ENCODE measurements at places on chromosomes 16 and 17.

GRCh38 chr17:38326996-38327792, 16.6 kb downstream of the GPR179 start:
- DNase-seq: no peak

DNA sequence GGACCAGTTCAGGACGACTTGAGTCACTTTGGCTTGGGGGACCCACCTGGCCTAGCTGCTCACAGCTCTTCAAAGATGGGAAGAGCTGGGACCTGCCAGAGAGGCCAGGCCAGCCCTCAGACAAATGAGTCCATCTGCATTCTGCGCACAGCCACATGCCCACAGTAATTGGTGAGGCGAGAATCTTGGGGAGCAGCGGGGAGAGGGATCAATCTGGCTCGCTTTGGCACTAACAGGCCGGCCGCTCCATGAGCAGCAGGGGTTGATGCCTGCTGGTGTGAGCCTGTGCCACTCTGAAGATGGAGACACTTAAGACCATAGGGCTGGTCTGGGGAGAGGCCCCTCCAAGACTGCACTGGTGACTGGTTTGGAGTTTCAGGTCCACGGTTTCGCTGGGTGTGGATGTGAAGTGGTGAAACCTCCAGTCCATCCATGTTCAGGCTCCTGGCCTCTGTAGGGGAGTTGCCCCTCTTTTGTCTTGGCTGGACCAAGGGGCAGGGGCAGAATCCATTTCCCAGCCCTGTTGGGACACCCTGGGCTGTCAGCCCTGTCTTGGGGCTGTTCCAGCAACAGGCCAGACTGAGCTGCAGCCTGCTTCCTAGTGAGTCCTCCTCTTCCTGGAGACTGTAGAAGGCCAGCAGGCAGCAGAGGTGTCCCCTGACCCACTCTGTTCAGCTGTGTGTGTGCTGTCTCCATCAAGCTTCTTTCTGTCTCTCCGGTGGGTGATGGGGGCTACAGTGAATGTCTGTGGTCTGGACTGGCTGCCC, 7.3 kb downstream of the CTRL start:
- no peak for DNase-seq

DNA sequence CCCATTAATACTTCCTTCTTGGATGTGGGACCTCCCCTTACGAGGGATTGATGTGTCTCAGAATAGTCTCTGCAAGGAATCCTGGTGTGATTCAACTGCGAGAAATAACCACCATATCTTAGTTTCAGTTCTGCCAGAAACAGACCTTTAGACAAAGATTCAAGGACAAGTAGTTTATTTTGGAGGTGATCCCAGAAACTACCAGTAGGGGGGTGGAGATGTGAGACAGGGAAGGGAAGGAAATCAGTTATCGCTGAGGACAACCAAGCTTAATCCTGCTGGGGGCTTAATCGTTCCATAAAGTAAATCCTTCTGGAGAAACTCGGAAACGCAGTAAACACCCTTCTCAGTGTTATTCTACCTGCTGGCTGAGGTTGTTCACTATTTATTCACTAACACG, 5.0 kb upstream of the SDR42E1 start:
- DNase-seq: no peak

DNA sequence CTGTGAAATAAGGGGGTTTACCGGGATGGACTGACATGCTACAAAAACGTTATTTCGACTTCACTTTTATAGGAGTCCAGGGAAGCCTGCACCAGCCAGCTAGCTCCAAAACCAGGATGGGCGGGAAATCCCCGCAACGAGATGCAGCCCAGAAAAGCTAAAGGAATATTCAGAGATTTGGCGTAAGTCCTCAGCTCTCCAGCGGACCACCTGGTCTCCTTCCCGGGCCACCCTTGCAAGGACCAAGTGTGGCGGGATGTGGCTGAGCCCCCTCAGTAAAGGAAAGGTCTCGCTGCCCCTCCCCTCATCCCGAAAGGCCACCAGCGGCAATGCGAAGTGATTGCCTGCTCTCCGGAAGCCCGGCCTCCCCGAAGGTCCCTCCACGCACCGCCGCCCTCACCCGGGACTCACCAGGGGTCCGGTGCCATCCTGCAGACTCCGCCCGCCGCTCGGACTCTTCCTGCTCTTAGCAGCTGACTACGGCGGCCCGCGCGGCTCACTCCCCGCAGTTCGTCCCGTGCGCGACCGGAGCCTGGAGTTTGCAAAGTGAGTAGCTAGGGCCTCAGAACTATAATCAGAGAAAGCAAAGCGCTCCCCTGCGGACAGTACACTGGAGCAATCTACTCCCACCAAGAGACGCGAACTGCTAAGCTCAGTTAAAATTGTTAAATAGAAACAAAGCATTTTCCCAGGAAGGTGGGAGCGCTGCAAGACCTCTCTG, at the start of gene STX8:
Gene STX8 (minus strand): TSS at position 440 of the 721 bp plus-strand sequence. CDS start 12 bp downstream, at position 428.
- DNase-seq: peak; percentile 31

GRCh38 chr17:64278614-64279013, 15.6 kb upstream of the TEX2 start:
- DNase-seq: no peak

DNA sequence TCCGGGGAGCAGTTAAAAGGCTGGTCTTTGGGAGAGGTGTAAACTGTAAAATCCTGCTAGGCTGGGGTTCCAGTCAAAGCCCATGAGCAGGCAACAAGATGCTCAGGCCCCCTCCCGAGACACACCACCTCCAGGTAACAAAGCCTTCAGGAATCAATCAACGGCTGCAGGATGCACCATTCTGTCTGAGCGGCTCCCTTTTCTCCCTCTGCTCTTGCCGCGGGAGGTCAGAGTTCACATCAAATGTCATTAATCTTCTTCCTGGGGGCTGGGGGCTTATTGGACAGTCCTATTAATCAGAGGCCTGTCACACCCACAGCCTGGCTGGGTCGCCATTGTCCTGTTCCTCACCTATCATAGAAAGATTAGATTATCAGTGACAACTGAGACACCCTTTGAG, 11.9 kb upstream of the CCDC182 start:
- no peak for DNase-seq

- no peak for DNase-seq
These were observed 3.2 kb downstream of the ZNF500 start for GRCh38 chr16:4763791-4764190.

DNA sequence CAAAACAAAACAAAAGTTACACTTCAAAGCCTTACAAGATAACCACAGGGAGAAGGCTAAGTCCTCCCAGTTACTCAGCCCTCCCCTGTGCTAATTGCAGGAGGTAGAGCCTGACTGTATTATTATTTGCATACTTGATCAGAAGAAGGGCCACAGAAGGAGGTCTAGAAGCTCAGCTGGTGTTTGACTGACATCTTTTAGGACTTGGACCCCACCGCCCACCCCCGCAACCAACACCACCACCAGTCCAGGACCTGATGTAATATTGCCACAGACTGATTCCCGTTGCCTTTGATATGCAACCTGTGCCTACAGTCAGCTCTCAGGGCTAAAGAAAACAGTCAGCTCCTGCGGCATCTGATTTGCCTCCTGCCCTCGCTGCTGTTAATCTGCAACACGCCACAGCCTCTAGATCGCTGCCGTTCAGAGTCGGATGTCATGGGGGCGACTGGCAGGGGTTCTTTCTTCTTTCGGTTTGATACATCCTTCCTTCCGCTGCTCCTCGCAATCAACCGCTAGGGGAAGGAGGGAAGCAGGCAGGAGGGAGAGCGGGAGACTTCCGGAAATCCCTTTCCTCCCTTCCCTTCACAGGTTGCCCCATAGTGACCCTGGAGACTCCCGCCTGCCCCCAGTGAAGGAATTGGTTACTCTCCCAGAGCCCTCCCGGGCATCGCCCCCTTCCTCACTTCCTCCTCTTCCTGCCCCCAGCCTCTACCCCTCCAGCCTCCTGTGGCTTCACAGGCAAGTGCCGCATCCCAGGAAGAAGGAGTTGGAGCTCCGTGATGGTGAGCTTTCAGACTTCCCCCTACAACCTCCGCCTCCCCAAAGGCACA, 90.5 kb upstream of the SOX9 start:
- no peak for DNase-seq

DNA sequence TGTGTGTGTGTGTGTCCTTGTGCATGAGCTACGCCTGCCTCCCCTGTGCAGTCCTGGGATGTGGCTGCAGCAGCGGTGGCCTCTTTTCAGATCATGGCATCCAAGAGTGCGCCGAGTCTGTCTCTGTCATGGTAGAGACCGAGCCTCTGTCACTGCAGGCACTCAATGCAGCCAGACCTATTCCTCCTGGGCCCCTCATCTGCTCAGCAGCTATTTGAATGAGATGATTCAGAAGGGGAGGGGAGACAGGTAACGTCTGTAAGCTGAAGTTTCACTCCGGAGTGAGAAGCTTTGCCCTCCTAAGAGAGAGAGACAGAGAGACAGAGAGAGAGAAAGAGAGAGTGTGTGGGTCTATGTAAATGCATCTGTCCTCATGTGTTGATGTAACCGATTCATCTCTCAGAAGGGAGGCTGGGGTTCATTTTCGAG, 22.5 kb downstream of the STAT5A start:
- DNase-seq: no peak

DNA sequence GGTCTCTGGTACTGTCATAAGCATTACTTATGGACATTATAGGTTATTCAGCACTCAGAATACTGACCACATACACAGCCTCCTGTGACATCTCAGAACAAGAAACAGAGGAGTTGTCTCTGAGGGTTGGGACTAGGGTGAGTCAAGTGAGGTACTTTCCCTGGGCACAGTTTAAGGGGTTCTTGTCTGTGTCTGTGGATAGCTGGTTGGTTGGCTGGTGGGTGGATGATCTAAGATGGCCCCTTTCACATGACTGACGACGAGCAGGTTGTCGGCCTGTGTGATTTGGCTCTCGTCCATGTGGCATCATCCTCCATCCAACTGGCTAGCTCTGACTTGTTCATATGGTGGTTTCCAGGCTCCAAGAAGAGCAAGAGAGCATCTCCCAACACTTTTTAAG, 163.9 kb downstream of the PRKCB start:
- DNase-seq: no peak

GRCh38 chr16:7612671-7613070, 280.0 kb downstream of the RBFOX1 start:
- DNase-seq: no peak

DNA sequence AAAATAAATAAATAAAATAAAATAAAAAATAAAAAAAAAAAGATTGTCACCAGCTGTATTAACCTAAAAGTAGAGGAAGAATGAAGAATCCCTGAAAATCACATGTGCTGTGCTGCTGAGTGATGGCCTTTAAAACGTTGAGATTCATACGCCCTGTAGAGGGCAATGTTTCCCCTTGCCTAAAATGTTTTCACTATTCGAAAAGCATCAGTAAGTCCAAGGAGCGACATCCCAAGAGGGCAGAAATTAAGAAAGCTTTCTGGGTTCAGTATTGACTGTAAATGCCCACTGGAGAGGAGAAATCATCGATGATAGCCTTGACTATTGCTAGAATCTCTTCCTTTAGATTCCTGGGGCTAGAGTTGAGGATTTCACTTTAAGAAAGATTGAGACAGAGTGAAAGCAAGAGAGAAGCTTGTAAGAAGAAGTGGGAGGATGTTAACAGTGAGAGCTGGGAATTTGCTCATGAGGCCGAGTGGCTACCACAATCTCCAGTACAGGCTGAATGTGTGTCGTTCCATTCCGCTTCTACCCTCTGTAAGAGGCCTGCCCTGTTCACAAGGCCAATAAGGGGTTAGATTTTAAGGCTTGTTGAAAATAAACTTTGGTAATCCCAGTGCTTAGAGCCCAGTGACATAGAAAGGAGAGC, 170.8 kb upstream of the FAM20A start:
- DNase-seq: peak; percentile 15
